ENCODE measurements at places on chromosomes 5 and 9.

- no peak for DNase-seq
These were observed 71.8 kb upstream of the NFIL3 start for GRCh38 chr9:91495450-91495849.

DNA sequence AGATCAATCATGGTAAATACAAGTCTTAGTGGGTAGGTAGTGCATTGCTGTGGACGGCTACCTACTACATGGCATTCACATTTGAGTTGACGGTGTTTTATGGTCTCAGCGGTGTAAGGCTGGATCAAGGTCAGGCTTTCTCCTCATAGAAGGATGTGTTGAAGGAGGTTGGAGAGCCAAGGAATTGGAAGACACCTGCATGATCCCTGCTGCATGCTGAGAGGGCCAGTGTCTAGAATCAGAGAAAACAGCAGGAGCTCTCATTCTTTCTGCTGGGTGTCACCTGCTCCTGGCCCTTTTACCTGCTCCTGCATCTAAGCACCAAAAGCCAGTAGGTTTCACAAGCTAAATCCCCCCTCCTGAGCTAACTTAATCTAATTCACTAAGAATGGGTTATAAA lies 88.2 kb downstream of the RGS7BP start:
- no peak for DNase-seq

- no peak for DNase-seq
These were observed 1146.9 kb downstream of the EFNA5 start for GRCh38 chr5:106523852-106524251.

DNA sequence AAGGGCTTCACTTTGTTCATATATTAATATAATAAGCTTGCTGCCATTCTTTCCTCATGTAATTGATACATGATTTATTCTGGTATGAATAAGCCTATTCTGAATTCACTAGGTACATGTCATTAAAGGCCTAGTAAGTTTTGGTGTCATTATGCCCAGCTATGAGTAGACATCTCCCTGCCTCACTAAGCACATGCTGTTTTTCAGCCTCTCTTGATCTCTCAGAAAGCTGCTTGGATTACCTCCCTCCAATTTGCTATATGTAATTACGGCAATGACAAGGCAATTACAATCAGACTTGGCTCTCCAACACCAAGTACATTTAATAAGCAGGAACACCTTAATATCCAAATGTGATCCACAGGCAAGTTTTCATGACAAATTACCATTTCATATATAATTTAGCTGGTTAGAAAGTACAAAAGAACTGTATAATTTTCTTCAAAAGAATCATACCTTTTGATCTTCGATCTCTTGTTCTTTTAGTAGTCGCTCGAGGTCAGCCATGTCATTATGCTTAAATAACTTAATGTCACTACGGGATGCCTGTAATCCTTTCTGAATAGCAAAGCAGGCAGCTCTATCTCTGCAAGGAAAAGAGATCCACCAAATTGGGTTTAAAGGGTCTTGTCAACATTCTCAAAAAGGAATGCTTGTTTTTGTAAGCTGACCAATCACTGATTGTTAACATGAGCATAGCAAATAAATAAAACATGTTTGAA lies 56.3 kb downstream of the SPTLC1 start:
- DNase-seq = no peak

- no peak for DNase-seq
These were observed 251.6 kb upstream of the PTGER4 start for GRCh38 chr5:40428126-40428525.

GRCh38 chr5:103582364-103582763 lies 19.8 kb upstream of the NUDT12 start:
- DNase-seq = peak; percentile 84

- DNase-seq = no peak
These were observed 31.5 kb downstream of the VAV2 start for GRCh38 chr9:133960568-133961129.

DNA sequence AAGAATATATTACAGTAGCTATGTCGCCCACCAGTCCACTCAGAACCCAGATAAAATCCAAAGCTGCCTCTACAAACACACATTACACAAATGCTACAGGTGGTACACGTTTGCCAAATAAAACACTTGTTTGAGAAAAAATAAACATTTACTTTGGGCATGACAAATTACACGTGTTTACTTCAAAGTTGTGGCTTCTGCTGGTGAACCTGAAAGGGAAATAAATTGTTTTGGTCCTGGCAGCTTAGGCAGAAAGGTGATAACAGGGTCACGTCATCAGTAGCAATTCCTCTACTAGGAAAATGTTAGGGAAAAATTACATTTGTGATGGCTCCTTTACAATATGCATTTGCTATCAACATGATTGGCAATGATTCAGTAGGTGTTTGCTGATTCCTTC lies 497.3 kb upstream of the WWC1 start:
- DNase-seq = no peak

GRCh38 chr5:54727874-54728587 lies 210.5 kb downstream of the SNX18 start:
- no peak for DNase-seq

GRCh38 chr9:18520416-18521047 lies 46.6 kb downstream of the ADAMTSL1 start:
- DNase-seq = no peak

GRCh38 chr9:14441115-14441514 lies 127.2 kb upstream of the NFIB start:
- DNase-seq = no peak

GRCh38 chr9:104986096-104986495 lies 58.1 kb upstream of the ABCA1 start:
- no peak for DNase-seq

DNA sequence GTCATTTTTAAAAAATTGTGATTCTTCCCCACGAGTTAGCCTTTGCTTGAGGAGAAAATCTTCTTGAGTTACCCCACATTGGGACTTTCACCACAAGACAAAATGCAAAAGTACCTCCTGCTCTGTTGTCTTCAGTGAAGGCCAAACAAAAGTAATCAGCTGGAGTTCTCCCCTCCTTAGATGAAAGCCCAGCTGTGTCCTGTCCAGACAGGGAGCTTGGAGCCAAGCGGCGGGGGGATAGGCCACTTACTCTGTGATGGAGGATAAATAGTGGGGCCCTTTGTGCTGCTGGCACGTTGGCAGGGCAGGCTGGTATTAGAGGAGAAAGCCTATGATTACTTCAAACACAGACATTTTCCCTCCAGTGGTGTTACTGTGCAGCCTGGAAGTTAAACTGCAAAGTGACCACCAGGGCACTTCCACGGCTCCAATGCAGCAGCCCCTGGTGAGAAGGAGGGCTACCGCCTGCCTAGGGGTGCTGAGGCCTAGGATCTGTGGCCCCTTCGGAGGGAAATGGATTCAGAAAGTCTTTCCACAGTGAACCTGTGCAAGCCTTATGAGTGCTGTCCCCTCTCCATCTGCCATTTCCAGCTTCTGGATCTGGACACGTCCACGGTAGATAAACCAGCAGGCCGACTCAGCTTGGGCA lies 155.0 kb downstream of the TMEM167A start:
- no peak for DNase-seq

- no peak for DNase-seq
These were observed 13.0 kb downstream of the TNC start for GRCh38 chr9:115104908-115105307.

- DNase-seq = peak; percentile 84
These were observed 318.8 kb downstream of the PIK3R1 start for GRCh38 chr5:68534131-68534940.

DNA sequence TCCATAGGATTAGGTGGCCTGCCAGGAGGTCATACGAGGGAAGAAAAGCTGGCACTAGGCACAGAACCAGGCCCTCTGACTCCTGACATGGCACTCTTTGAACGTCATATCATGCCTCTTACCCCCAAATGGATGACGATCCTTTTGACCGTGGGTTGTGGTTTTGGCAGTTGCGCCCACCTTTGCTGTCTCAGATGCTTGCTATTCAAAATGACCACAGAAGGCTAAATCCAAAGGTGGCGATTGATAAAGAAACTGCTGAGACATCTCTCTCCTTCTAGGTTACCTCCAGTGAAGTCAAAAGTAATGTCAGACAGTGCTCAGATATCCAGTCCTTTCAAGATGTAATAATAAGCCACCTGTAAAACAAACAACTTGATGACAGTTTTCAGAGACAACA lies 385.0 kb downstream of the EFNA5 start:
- no peak for DNase-seq

DNA sequence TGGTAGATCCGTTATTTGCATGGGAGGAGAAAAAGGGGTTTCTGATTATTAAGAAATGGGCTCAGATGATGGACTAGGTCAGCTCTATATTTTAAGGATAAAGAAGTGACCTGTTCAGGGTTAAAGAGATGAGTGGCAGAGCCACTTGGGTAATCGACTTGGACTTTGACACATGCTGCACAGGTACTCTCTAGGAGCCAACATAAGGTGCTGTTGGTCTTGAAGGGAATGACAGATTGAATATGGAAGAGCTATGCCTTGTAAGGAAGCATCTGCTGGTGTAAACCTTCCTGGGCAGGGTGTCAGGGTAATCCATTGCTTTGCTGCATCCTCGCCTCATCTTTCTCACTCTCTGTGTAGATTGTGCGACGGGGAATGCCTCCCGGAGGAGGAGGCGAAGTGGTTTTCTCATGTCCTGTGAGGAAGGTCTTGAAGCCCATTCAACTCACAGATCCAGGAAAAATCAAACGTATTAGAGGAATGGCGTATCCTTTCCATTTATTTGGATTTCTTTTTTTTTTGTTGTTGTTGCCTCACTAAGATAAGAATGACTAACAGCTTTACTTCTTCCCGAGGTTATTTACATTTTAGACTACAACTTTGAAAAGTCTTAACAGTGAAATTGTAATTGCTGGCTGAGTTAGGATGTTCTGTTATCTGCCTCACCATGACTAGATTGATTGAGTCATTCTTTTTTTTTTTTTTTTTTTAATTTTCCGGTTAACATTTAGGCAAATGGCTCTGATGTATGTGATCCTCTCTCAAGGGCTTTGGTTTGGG lies 41.2 kb downstream of the RCL1 start:
- no peak for DNase-seq

- no peak for DNase-seq
These were observed 22.4 kb downstream of the GLRA1 start for GRCh38 chr5:151902215-151902614.

DNA sequence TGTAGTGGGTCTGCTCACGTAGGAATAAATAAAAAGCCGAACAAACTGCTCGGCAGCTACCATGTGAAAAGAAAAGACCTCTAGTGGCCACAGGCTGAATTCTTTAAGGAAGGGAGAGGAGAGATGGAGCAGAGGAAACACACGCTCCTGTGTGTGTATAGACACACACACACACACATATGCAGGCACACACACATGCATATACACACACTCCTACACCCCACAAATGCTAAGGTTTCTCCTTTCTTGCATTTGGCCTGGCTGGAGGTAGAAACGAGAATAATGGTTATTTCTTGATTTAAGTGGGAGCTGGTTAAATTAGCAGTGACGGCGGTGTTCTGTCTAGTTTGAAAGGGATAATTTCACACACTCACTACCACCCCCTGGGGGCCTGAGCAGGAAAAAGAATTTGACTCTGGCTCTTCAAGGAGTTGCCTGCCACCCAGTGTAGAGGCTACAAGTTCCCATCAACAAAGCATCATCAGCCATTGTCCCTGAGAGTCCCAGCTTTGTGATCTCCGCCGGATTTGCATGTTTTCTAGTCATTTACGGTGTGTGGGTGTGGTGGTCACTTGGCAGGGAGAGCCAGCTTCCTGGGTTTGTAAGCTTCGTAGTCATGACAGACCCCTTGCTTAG lies at the start of gene INSYN2B:
Gene INSYN2B (minus strand): TSS at position 78 of the 636 bp plus-strand sequence. CDS start 96,597 bp downstream, outside the sequence.
- DNase-seq = peak; percentile 27

GRCh38 chr9:6681957-6682501 lies 36.5 kb upstream of the GLDC start:
- DNase-seq = no peak

GRCh38 chr5:407801-408268 lies 35.1 kb upstream of the EXOC3 start:
- no peak for DNase-seq

DNA sequence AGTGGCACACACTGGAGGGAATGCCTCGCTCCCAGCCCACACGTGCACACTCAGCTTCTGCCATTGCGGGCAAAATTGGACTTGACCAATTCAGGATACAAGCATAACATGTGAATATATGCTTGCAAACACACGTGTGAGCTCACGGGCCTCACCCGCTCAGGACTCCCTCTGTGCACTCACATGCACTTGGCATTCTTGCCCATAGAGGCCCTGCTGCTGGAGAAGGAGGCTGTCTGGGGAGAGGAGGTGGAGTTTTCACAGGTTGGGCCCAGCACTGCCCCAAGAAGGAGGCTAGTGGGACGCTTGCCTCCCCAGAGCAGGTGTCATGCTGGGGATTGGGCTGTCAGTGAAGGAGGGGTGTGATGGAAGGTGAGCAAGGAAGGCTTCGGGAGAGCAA lies 1.7 kb downstream of the MYMK start:
- no peak for DNase-seq

GRCh38 chr9:127539982-127540663 lies 72.0 kb upstream of the STXBP1 start:
- DNase-seq = no peak

DNA sequence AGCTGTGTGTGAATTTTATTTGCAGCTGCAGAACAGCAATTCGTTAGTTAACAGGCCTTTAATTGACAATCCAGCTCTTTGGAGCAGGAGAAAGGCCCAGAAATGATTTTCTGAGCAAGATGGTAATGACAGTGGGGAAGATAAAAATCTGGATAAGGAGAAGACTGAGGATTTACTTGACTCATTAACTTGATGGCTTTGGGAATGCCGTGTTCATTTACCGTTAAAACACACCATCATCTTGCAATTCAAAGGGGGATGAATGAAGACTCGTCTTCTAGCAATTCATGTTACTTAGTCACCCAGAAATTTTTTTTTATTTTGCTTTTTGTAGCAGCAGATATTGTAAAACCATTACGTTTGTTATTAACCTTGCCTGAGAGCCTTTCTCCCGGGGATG lies 52.0 kb downstream of the PTTG1 start:
- no peak for DNase-seq

DNA sequence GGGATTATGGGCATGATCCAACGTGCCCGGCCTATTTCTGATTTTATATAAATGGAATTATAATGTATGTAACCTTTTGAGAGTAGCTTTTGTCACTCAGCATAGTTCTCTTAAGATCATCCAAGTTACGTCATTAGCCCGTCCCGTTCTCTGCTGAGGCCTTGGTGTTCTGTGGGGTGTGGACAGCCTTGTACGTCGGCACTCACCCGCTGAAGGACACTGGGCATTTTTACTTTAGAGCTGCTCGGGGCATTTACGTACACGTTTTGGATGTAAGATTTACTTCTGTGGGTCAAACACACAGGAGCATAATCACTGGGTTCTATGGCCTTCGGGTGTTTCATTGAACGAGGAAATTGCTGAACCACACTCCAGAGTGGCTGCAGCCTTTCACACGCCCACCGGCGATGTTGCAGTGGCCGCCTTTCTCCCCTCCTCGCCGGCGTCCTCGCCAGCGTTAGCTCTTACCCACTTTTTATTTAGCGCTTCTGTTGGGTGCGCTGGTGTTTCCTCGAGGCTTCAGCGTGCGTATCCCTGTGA lies 101.8 kb downstream of the EHMT1 start:
- no peak for DNase-seq

DNA sequence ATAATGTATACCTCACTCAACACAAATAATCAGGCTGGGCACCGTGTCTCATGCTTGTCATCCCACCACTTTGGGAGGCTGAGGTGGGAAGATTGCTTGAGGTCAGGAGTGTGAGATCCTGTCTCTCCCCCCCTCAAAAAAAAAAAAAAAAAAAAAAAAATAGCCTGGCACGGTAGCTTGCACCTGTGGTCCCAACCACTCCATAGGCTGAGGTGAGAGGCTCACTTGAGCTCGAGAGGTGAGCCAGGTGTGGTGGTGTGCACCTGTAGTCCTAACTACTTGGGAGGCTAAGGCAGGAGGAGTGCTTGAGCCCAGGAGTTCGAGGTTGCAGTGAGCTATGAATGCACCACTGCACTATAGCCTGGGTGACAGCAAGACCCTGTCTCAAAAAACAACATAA lies 9.6 kb upstream of the ETF1 start:
- DNase-seq = no peak
